ENCODE measurements at places on chromosomes 3 and 15.

- peak; percentile 71 for DNase-seq
Observed at GRCh38 chr3:142723968-142724681, at the start of gene TRPC1. TSS of gene TRPC1 (plus strand) at chr3:142724034. CDS start at chr3:142724560, 526 bp downstream.

DNA sequence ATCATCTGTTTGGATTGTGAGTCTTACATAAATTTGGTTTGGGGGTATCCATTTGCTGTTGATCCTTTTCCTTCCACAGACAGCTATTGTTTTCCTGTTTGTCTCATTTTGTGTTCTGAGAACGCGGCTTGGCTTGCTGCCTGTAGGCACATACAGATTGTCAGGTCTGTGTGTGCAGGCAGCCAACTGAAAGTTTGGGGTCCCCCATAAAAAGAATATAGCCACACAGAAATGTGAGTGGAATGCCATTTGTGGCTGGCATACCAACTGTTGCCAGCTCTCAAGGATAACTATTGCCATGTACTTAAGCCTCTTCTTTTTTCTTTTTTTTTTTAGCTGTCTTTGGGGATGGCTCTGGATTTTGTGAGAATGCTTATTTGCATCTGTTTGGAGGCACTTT, 1308.0 kb downstream of the ROBO1 start:
- no peak for DNase-seq

DNA sequence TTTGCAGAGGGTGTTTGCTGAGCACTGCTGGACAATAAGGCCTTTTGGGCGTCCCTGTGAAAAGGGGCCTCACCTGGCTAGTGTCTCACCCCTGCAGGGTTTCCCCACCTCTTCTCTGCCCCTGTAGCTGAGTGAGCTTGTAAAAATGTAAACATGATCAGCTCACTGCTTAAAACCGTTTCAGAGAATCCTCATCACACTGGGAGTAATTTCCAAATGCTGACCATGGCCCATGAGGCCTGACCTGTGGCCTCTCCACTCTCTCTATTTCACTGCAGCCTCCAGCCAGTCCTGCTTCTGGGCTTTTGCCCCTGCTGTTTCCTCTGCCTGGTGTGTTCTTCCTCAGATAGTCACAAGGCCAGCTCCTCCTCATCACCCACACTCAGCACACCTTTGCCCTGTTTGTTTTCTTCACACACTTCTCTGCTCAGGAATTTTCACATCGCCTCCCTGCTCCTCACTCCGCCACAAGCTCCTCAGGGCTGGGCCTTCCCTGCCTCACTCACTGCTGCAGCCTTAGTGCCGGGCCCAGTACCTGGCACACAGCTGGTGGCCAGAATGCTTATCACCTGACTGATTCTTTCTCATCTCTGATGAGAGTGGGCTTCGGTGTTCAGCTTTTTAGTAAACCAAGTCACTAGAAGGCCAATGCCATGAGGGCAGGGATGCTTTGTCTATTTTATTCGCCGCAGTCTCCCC, 79.3 kb upstream of the SEC13 start:
- no peak for DNase-seq

- no peak for DNase-seq
Observed at GRCh38 chr3:5401002-5401401, 213.5 kb downstream of the EDEM1 start.

GRCh38 chr3:139460076-139460475, 16.2 kb downstream of the RBP2 start:
- no peak for DNase-seq

DNA sequence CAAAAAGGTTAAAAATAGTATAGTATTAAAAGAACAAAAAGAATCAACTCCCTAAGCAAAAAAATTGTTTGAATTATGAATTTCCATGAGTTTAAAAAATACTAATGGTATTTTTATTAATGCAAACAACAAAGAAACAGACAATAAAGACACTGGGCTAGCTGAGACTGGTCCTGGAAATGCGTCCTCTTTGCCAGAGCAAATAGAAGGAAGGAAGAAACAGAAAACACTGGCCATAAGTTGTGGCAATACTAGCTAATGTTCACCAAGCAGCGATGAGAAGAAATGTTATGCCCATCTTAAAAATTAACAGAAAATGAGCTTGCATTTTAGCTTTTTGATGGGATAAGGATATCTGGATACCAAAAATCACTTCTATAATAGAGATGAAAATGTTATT, 88.6 kb downstream of the TBL1XR1 start:
- no peak for DNase-seq

DNA sequence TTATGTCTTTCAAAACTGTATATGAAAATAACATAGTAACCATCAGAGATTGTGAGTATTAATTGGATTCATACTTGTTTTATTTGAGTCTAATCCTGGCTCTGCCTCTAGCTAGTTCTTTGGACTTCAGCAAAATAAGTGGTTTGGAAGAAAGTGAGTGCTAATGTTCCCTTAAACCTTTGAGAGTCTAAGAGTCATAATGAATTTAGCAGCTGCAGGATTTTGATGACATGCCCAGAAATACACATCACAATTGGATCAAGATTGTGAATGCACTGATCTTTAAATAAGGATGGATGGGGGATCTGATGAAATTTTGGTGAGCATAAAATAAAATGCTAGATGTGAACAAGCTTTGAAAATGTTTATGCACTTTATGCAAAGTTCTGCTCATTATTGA, 79.9 kb upstream of the FAM98B start:
- DNase-seq: no peak

DNA sequence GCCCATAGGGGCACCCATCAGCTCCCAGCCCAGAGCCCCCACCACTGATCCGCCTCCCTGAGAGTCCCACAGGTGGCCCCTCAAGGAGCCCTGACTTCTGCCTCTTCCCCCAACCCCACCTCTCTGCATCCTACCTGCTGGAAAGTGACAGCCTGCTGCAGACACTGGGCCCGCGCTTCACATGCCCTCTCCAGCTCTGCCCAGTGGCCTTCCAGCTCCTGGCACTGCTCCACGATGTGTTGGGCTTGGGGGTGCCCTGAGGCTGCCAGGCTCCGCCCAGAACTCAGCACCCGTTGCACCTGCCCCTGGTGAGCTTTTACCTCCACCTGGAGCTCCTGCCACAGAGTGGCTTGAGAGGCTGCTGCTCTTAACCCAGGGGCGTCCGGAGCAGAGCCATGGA, 20.1 kb downstream of the SPTBN5 start:
- DNase-seq: no peak

DNA sequence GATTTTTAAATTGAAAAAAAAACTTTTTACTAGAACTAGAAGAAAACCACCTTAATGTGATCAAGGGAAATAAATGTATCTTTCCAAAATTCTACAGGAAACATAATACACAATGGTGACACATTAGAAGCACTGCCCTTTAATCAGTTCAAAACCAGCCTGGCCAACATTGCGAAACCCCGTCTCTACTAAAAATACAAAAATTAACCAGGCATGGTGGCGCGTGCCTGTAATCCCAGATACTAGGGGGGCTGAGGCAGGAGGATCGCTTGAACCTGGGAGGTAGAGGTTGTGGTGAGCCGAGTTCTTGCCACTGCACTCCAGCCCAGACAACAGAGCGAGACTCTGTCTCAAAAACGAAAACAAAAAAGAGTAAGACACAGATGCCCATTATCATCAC, 134.5 kb downstream of the TBC1D5 start:
- DNase-seq: no peak

GRCh38 chr15:58770519-58770856, 614 bp upstream of the MINDY2 start:
- no peak for DNase-seq

DNA sequence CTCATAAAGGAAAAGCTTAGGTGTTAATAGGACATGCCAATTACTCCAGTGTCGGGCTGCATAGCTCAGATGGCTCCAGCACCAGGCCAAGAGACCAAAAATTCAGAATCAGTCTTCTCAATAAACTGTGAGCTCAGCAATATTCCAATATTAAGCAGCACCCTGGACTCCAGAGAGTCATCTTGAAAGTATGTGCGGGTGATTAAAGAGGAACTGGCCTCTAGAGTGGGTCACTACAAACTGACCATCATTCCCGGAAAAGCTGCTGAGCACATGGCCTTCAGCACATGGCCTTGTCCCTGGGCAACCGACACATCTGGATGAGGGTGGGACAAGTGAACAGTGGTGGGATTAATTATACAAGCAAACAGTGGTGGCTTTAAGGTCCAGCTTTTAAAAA, 59.0 kb downstream of the MAGI1 start:
- DNase-seq: no peak

- DNase-seq: no peak
Observed at GRCh38 chr3:17118771-17119170, 234.0 kb downstream of the PLCL2 start.

- no peak for DNase-seq
Observed at GRCh38 chr3:156742401-156742800, 68.0 kb downstream of the TIPARP start.

GRCh38 chr3:173993299-173993698, 595.8 kb downstream of the NLGN1 start:
- DNase-seq: no peak

GRCh38 chr3:46882377-46883053, 5.0 kb downstream of the PTH1R start:
- no peak for DNase-seq

DNA sequence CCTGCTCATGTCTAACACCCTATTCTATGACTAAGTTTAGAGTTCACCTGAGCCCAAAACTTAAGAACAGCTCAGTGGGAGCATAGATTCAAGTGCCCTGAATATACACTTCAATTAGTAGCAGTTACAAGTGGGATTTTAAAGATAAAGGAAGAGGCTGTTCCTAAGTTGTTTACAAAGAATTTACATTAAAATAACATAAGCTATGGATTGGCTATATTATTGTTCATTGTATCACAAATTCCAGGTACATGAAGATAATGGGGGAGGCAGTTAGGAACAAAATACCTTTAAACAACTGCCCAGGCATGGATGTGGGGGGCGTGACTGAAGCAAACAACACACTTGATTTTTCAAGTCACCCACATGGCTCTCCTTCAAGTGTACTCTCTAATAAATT, 52.7 kb downstream of the ROPN1B start:
- DNase-seq: no peak

DNA sequence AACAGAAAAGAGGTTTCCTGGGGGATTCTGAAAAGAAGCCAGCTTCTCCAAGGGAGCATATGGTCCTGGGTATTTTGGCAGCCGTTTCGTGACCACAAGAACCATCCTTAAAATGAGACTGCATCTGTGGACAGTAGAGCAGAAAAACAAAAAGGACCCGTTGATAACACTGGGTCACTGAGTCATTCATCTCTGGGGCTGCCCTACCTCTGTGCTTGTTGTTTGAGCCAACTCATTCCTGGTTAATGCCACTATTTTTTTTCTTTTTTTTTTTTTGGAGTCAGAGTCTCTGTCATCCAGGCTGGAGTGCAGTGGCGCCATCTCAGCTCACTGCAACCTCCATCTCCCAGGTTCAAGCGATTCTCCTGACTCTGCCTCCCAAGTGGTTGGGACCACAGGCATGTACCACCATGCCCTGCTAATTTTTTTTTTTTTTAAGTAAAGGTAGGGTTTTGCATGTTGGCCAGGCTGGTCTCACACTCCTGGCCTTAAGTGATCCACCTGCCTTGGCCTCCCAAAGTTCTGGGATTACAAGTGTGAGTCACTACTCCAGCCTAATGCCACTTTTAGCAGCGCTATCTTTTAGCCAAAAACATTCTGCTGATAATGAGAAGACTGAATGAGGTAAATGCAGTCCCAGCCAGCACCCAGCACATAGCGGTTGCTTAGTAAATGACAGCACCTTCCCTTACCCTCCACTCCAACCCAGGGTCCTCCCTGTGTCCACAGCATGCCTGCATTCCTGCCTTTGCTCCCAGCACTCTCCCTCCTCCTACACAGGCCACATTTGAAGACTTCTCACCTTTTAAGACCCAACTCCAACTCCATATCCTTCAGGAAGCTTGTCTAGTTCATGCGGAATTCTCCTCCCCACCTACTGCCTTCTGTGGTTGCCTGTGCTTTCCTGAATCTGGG, 9.1 kb upstream of the ISL2 start:
- DNase-seq: no peak

DNA sequence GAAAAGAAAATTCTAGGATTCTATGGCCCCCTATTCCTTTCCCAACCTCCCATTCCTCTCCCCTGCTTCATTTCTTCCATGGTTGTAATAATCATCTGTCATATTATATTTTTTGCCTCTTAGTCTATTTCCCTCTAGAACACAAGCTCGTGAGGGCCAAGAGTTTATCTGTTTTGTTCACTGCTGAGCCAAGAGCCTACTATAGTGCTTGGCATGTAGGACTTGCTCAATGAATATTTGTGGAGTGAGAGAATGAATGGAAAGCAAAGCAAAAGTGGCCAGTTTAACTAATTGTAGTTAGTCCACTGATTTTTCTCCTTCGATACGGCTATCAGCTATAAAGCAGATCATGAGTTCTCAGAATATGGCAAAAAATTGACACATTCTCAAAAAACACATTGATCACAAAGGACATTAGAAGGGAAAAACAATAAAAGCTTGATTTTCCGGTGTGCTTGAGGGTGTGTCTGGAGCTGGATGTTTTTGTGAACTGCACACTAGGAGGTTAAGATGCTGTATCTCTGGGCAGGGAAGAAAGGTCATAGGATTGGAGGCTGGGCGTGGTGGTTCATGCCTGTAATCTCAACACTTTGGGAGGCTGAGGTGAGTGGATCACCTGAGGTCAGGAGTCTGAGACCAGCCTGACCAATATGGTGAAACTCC, 25.0 kb upstream of the CTSH start:
- no peak for DNase-seq

DNA sequence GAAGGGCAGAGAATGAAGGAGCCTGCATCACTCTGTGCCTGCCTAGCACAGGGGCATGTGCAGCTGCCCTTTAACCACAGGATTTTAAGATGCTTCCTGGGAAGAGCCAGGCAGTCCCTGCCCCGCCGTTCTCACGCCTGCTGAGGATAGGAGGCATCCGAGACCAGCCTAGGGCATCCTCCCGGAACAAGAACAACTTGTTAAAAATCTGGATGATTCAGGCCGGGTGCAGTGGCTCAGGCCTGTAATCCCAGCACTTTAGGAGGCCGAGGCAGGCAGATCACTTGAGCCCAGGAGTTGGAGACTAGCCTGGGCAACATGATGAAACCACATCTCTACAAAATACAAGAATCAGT, 15.2 kb downstream of the NRROS start:
- DNase-seq: no peak

DNA sequence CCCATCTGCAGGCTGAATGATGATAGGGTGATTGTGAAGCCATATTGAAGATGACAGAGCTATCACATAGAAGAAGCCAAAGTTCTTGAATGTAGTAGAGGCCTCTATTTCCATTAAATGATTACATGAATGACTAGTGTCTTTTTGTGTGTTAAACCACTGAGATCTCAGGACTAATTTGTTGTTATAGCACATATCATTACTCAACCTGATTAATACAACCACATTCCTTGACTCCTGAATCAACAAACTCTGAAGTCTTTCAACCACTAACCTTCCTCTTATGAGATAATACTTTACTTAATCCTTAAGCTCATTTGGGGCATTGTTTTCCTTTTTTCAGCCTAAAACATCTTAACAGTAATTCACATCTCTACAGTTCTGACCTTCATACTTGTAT, 564.5 kb upstream of the ADAMTS9 start:
- no peak for DNase-seq

DNA sequence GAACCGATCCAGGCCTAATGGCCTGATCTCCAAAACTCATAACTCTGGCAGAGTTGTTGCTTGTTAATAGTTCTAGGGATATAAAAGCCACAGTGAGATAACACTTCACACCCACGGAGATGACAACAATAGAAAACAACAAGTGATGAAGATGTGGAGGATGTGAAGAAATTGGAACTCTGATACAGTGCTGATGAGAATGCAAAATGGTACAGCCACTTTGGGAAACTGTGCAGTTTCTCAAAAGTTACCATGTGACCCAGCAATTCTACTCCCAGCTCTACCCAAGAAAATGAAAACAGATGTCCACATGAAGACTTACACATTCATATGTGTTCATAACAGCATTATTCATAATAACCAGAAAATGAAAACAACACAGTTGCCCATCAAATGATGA, 3.8 kb downstream of the CMTM7 start:
- DNase-seq: no peak

All from DMS153 (cell line).